ENCODE measurements at places on chromosomes 1 and 21.

- DNase-seq: no peak
Measured at GRCh38 chr1:167016100-167016750, 27.1 kb downstream of the MAEL start.

- DNase-seq: no peak
Measured at GRCh38 chr1:161954050-161954449, 69.6 kb downstream of the OLFML2B start.

DNA sequence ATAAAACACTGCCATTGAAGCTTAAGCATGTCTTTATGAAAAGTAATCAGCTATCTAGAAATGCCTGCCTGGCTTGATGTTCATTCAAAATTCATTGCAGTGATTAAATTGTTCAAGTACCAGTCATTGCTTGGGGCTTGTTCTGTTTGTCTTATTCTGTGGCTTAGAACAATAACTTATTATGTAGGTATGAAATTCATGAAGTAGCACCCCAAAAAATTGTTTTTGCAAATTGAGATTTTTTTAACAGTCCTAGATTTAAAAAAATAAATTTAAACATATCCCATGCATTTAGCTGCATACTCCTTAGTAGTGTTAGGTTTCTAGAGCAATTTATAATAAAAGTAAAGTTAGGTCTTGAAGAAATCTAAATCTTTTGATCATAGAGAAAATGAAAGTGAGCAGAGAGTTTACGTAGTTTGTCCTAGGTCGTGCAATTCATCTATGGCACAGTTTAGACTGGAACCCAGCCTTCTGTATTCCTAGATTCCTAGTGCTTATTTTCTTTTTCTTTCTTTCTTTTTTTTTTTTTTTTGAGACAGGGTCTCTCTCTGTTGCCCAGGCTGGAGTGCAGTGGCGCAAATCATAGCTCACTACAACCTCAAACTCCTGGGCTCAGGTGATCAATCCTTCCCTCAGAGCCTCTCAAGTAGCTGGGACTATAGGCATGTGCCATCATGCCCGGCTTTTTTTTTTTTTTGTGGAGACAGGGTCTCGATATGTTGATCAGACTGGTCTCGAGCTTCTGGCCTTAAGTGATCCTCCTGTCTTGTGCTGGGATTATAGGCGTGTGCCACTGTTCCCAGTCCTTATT lies 9.3 kb downstream of the MIER1 start:
- no peak for DNase-seq

DNA sequence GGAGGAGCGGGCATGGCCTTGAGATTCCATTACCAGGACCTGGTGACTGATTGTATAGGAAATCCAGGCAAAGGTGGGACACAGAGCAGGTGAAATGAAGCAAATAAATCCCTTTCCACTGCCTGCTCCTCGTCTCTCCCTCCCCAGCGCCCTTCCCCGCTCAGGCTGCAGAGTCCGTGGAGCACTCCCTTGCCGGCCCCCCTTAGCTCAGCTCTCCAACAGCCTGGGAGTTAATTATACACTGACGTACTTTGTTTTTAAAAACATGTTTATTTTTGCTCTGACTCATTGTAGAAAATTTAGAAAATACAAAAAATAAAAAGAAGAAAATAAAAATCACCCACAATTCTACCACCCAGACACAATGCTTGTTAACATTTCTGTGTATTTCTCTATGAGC lies 61.7 kb downstream of the LGR6 start:
- no peak for DNase-seq

- DNase-seq: no peak
Measured at GRCh38 chr21:44427241-44428120, 27.8 kb upstream of the LRRC3 start.

DNA sequence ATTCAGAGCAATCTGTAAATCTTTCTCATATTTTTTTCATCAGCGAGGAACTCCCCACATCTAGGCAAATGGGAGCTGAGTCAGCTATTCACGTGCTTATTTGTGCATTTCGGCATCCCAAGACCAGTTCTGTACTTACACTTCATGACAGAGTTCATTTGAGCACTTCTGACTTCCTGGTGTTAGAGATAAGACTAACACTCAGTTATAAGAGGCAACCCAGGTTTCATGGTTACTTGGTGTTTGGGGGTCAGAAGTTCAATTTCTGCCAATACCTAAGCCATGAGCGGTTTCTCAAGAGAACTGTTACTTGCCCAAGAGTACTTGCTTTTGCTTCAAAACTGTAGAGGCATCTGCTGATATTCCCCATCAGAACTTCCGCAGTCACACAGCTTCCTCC lies 24.1 kb upstream of the DESI2 start:
- DNase-seq: no peak

GRCh38 chr1:245283001-245283400 lies 128.2 kb downstream of the KIF26B start:
- no peak for DNase-seq

- no peak for DNase-seq
Measured at GRCh38 chr1:222043444-222044292, 301.8 kb upstream of the DUSP10 start.

DNA sequence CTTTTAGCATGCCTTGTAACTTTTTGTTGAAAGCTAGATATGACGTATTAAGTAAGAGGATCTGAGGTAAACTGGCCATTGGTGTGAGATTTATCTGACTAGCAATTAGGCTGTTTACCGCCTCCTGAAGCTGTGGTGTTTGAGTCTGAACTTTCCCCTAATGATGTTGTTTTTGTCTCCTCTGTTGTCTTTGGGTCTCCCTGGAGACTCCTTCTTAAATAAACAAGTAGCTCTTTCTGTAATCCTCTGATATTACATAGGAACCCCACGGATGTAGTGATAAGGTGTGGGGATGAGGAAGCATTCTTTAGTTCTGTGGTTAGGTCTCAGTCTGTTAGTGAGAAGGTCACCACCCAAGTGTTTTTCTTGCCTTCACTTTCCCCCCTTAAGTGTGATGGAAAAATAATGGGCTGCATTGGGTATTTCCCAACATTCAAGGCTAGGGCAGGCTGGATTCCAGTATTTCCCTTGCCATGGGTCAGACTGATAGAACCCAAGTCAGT lies 33.0 kb downstream of the PRSS38 start:
- DNase-seq: no peak

- DNase-seq: no peak
Measured at GRCh38 chr21:34989337-34990151, 59.6 kb downstream of the RUNX1 start.

DNA sequence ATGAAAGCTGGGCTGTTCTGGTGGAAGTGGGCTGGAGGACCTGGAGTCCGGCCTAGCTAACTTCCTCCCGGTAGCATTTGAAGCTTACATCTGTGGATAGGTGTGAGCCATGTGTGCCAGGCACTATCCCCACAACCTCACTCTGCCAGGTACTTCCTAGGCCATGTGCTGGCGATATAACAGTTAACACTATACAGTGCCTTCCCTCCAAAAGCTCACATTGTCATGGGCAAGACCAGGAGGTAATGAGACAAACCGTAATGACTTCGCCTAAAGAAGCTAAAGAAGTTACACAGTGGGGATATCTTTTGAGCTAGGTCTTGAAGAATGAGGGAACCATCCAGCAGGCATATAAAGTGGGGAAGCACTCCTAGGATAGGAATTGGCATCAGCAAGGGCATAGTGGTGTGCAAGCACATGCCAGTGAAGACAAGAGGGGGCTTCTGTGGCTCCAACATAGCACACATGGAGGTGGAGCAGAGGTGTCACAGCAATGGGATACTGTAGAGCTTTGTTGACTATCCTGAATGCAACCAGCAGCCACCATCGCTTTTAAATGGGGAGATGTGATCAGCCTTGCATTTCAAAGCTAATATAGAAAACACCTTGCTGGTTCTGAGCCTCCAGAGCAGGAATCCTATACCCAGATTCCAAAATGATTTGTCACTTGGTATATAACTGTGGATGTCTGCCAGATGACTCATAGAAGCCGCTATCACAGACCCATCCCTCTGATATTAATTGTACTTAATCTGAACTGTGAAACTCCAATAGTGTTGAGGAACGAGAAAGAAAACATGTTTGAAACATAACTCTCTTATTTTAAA lies 466.3 kb downstream of the LMO4 start:
- no peak for DNase-seq
